Hepatocyte (in vitro differentiated cells): ENCODE measurements at places on chromosomes 12 and 14. TPM values are rescaled to one million over a fixed set of nuclear protein-coding genes. Genes with fewer than 3 reads are reported as not detected.

DNA sequence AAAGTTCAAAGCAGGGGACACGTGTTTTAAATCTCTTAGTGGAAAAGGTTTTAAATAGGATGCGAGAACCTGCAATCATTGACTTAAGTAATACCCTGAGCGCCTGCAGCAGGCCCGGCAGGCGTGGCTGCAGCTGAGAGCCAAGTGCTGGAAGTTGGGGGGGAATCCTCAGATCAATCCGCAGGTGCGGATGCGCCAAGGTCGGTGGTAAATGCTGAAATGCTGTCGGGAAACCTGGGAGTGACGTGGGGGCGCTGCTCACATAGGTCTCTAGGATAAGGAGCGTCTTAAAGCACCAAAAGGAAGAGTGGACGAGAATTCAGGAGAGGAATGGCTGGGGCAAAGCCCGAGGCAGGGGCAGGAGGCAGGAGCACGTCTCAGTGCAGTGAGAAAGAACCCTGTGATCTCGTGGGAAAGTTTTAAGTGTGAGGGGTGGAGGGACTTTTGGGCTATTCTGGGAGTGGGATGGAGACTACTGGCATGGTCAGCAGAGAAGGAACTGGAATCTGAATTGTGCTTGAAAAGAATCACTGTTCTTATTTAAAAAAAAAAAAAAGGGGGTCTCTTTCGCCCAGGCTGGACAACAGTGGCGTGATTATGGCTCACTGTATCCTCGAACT, 883 bp upstream of the CDCA4 start:
- H3K4me3 ChIP-seq = peak overlapping the region; percentile 54
- peaks cover 16% of the 10 kb centered on the region for H3K4me1 ChIP-seq
- H3K36me3 ChIP-seq = no peaks in the 10 kb centered on the region
- peak overlapping the region; percentile 91 for H3K27ac ChIP-seq
- no peaks in the 10 kb centered on the region for H3K27me3 ChIP-seq
- peak; percentile 73 for DNase-seq

GRCh38 chr12:109736552-109737108, 23.0 kb downstream of the FAM222A start:
- peak; percentile 87 for DNase-seq
- no peak overlapping the region for H3K27ac ChIP-seq
- H3K27me3 ChIP-seq = no peaks in the 10 kb centered on the region
- peaks cover 37% of the 10 kb centered on the region for H3K4me1 ChIP-seq
- no peaks in the 10 kb centered on the region for H3K36me3 ChIP-seq

GRCh38 chr14:59313144-59313651, 124.7 kb downstream of the DAAM1 start:
- H3K27me3 ChIP-seq = no peaks in the 10 kb centered on the region
- H3K4me3 ChIP-seq = no peak overlapping the region
- no peak for DNase-seq
- H3K36me3 ChIP-seq = no peaks in the 10 kb centered on the region

- no peak overlapping the region for H3K4me3 ChIP-seq
- peak overlapping the region; percentile 73 for H3K27ac ChIP-seq
- no peak for DNase-seq
Observed at GRCh38 chr14:22565391-22565945, 23.6 kb downstream of the DAD1 start.

DNA sequence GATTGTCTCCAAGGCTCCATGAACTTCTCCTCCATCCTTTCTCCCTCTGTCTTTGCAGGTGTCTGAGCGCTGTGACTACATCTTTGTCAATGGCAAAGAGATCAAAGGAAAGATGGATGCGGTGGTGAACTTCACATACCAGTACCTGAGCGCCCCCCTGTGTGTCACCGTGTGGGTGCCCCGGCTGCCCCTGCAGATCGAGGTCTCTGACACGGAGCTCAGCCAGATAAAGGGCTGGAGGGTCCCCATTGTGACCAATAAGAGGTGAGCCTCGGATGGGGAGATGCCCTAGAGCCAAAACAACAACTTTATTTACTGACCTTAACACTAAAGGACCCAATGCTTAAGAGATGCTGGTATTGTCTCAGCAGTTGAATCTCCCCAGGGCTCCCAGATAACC, 130.0 kb downstream of the SLC15A4 start:
- no peaks in the 10 kb centered on the region for H3K27me3 ChIP-seq
- H3K27ac ChIP-seq = no peak overlapping the region
- no peaks in the 10 kb centered on the region for H3K4me1 ChIP-seq
- H3K36me3 ChIP-seq = no peaks in the 10 kb centered on the region
- H3K4me3 ChIP-seq = no peak overlapping the region

DNA sequence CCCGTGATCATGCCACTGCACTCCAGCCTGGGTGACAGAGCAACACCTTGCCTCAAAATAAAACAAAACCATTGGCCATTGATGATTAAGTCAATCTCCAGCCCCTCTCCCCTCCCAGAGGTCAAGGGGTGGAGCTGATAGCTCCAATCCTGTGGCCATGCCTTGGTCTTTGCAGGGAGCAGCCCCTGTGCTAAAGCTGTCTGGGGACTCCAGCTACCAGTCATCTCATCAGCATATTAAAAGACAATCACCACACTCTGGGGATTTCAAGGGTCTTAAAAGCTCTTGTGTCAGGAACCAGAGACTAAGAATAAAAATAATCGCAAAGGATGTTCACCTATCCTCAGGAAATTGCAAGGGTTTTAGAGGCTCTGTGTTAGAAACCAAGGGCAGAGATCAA, 30.6 kb downstream of the HCAR2 start:
- no peaks in the 10 kb centered on the region for H3K36me3 ChIP-seq
- no peaks in the 10 kb centered on the region for H3K4me1 ChIP-seq
- no peak overlapping the region for H3K4me3 ChIP-seq
- no peak for DNase-seq

GRCh38 chr14:70904373-70904772, 2.9 kb upstream of the PCNX1 start:
- no peaks in the 10 kb centered on the region for H3K27me3 ChIP-seq
- no peak overlapping the region for H3K27ac ChIP-seq
- H3K36me3 ChIP-seq = no peaks in the 10 kb centered on the region
- H3K4me3 ChIP-seq = no peak overlapping the region
- peaks cover 10% of the 10 kb centered on the region for H3K4me1 ChIP-seq

- H3K27me3 ChIP-seq = peaks cover 69% of the 10 kb centered on the region
- H3K36me3 ChIP-seq = no peaks in the 10 kb centered on the region
- H3K4me1 ChIP-seq = peaks cover 9% of the 10 kb centered on the region
- no peak overlapping the region for H3K4me3 ChIP-seq
Observed at GRCh38 chr12:109307051-109307450, 2.0 kb downstream of the FOXN4 start.

YBX3 gene
- total RNA-seq = 66.7 and 83.4 TPM in 2 replicates

GZMB gene
- total RNA-seq = not detected in 2 replicates

TMEM117 gene
- 45.4 and 47.1 TPM in 2 replicates for total RNA-seq

EIF2S3B gene
- total RNA-seq = 1.3 and 1.4 TPM in 2 replicates
